Esophagus mucosa (tissue), 1 donor: ENCODE measurements at places on chromosomes 13 and 19. TPM values are rescaled to one million over a fixed set of nuclear protein-coding genes. Genes with fewer than 3 reads are reported as not detected.

GRCh38 chr19:45351401-45351952 lies 10.9 kb downstream of the KLC3 start:
- peak; percentile 10 for ATAC-seq

GRCh38 chr19:9793071-9793591 lies 24.6 kb upstream of the ZNF846 start:
- ATAC-seq = peak; percentile 0

DNA sequence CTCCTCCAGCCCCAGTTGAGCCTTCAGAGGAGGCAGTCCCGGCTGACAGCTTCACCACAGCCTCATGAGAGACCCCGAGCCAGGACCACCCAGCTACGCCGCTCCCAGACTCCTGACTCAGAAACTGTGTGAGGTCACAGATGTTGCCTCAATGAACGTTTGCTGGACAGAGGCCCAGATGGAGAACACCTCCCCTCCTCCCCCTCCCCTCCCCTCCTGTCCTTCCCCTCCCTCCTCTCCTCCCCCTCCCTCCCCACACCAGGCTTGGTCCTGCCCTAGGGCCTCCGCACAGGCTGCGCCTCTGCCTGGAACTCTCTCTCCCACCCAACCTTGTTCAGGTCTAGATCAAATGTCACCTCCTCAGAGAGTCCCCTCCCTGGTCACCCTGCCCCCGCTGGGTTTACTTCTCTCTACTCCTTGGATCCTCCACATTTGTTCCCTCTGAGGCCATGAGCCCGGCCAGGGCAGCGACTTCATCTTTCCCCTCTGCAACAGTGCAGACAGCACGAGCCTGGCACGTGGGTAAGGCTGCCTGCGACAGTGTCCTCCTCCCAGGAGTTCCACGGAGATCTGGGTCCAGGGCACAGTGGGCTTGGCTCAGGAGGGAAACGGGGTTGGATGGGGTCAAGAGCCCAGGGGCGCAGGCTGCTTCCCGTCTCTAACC lies 17.4 kb downstream of the PIP5K1C start:
- no peak for ATAC-seq

- peak; percentile 18 for ATAC-seq
Measured at GRCh38 chr19:16185768-16186123, 536 bp downstream of the FAM32A start.

- no peak for ATAC-seq
Measured at GRCh38 chr13:83153848-83154247, 728.4 kb downstream of the SLITRK1 start.

GRCh38 chr13:66879988-66880387 lies 350.1 kb downstream of the PCDH9 start:
- ATAC-seq = no peak

- no peak for ATAC-seq
Measured at GRCh38 chr13:39603424-39603947, 493 bp upstream of the LHFPL6 start.

Gene MEIOSIN
- total RNA-seq = not detected
